Liver (tissue), 10 donors: ENCODE measurements at places on chromosomes 1 and 21. TPM values are rescaled to one million over a fixed set of nuclear protein-coding genes. Genes with fewer than 3 reads are reported as not detected.
A peak's percentile ranks its signal among the peaks of the same experiment; 100 is the strongest.

ST6GALNAC5 gene
- 0.17 TPM for total RNA-seq

OR2T11 gene
- not detected for total RNA-seq

GRCh38 chr1:21657456-21658190 lies 11.5 kb downstream of the RAP1GAP start:
- H3K4me3 ChIP-seq = no peak overlapping the region
- no peaks in the 10 kb centered on the region for H3K4me1 ChIP-seq
- no peak overlapping the region for H3K27ac ChIP-seq
- DNase-seq = no peak

AIM2 gene
- 0.28 TPM for total RNA-seq

- peaks cover 2% of the 10 kb centered on the region for H3K4me1 ChIP-seq
- no peaks in the 10 kb centered on the region for H3K36me3 ChIP-seq
These were observed 1.4 kb downstream of the JUN start for GRCh38 chr1:58782178-58783089.

DNA sequence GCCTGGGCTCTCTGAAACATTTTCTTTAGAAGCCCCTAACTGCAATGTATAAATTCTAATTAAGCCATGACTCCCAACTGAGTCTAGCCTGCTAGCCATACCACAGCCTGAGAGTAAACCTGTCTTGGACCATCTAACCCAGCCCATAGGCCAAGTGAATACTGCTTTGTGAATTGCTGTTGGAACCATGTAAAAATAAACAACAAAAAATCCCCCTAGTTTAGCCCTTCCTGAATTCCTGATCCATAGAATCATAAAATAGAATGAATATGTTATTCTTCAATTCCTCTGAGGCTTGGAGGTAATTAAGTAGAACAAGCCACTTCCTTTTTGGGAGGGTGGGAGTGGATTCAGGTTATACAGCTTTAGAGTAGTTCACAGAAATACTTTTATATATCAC lies 1496.4 kb downstream of the MRPL39 start:
- no peaks in the 10 kb centered on the region for H3K36me3 ChIP-seq
- H3K4me1 ChIP-seq = no peaks in the 10 kb centered on the region
- no peak overlapping the region for H3K4me3 ChIP-seq
- H3K27me3 ChIP-seq = no peaks in the 10 kb centered on the region

DNA sequence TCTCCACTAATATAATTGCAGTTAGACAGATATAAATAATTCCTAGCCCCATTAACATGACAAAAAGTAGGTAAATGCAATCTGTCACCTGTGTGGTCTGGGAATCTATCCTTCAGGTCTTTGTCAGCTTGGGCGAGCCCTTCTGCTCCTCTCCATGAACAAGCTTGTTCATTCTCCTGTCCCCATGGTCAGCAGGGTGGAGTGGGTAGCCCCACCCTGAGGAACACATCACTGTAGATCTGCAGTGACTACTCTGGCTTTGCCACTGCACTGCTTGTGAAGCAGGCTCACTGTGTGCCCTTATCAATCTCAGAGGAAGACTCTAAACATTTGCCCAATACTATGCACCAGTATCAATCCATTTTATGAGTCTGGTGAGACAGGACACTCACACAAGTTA lies 279.0 kb downstream of the MATN1 start:
- H3K27me3 ChIP-seq = no peaks in the 10 kb centered on the region
- H3K4me1 ChIP-seq = no peaks in the 10 kb centered on the region
- no peaks in the 10 kb centered on the region for H3K36me3 ChIP-seq
- no peak overlapping the region for H3K27ac ChIP-seq
- no peak overlapping the region for H3K4me3 ChIP-seq
- DNase-seq = no peak

DNA sequence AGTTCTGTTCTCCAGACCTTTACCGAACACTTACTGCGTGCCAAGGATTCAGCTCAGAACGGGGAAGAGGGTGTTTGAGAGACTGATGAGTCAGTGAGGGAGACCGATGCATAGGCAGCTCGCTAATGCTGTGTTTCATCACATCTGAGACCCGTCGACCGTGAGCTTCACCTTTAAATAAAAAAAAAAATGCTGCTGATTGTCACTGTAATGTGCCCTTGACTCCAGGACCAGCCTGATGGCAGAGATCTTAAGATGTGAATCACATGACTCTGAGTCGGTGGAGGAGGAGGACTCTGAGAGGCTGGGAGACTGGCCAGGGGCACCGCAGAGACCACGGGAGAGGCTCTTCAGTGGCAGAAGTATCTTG lies 28.8 kb downstream of the SPSB1 start:
- H3K27me3 ChIP-seq = no peaks in the 10 kb centered on the region
- H3K36me3 ChIP-seq = no peaks in the 10 kb centered on the region
- no peak overlapping the region for H3K4me3 ChIP-seq
- no peak for DNase-seq
- H3K4me1 ChIP-seq = no peaks in the 10 kb centered on the region

GRCh38 chr1:154970631-154971340 lies at the start of gene SHC1:
TSS of gene SHC1 (minus strand) at chr1:154970747. CDS start at chr1:154970526, 221 bp downstream.
- H3K36me3 ChIP-seq = peaks cover 18% of the 10 kb centered on the region
- peaks cover 41% of the 10 kb centered on the region for H3K4me1 ChIP-seq
- peak; percentile 90 for DNase-seq
- H3K27me3 ChIP-seq = no peaks in the 10 kb centered on the region

- peak overlapping the region; percentile 46 for H3K27ac ChIP-seq
- DNase-seq = no peak
- peaks cover 76% of the 10 kb centered on the region for H3K4me1 ChIP-seq
- no peaks in the 10 kb centered on the region for H3K36me3 ChIP-seq
These were observed 4.3 kb downstream of the MEF2D start for GRCh38 chr1:156496211-156496761.

DNA sequence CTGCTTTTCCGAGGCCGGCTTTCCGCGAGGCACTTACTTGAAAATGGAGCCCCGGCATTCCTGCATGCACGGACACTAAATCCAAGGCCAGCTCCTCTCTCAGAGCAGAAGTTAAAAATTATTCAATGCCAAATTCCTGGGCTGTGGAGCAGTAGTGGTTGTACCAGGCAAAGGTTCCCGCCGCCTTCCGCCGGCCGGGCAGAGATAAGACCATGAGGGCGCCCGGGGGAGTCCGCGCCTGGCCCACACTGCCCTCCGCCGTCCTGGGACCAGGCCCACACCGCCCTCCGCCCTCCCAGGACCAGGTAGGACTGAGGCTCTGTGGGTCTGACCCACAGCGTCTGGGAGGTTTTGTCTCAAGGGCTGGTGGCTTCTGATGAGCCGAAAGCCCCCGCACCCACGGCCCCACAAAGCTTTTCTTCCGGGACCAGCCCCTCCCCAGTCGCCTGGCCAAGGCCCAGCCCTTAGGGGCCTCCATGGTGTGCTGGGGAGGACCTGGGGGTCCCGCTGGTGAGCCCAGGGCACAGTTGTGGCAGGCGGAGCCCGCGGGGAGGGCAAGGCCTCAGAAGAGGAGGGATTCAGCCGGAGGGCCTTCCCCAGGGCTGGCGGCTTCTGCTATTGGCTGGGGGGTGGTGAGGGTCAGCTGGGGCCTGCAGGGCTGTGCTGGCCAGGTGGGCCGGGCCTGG lies 12.7 kb upstream of the C1orf159 start:
- H3K36me3 ChIP-seq = no peaks in the 10 kb centered on the region
- peak overlapping the region; percentile 35 for H3K27ac ChIP-seq
- H3K27me3 ChIP-seq = no peaks in the 10 kb centered on the region
- H3K4me1 ChIP-seq = peaks cover 22% of the 10 kb centered on the region
- DNase-seq = no peak
- H3K4me3 ChIP-seq = peak overlapping the region; percentile 31

TIE1 gene
- total RNA-seq = 10.4 TPM
